ENCODE measurements at places on chromosomes 12 and 14.
A peak's percentile ranks its signal among the peaks of the same experiment; 100 is the strongest.

DNA sequence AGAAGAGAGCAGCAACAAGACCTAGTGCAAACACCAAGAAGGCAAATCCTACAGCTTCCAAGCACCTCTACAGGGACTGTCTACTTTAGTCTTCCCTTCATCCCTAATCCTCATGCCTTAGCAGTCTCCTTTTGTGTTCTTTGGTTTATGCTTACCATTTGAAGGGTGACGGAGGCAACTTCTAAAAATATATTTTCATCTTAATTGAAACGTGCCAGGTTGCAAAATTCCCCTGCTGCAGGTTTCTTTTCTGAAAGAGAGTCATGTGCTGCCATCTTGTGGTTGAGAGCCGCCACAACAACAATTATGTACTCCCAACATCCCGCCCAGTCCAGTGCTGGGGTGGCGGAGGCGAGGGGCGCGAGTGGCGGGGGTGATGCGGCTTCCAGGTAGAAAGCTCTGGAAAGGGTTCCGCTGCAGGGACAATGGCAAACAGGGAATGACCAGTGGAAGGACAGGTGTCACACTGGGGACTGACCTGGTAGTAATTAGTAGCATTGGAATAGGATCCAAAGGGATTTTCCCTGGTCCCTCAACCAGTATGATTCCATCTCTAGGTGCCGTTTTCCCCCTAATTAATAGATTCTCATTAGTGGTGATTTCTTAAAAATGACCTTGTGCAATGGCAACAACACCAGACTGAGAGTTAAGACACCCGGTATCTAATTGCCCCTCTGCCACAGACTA, 80.3 kb upstream of the GNG2 start:
- peak; percentile 55 for DNase-seq

GRCh38 chr14:77260631-77261030, 10.4 kb downstream of the NGB start:
- DNase-seq: peak; percentile 3

GRCh38 chr14:68945190-68945584, 33.9 kb downstream of the ACTN1 start:
- no peak for DNase-seq

DNA sequence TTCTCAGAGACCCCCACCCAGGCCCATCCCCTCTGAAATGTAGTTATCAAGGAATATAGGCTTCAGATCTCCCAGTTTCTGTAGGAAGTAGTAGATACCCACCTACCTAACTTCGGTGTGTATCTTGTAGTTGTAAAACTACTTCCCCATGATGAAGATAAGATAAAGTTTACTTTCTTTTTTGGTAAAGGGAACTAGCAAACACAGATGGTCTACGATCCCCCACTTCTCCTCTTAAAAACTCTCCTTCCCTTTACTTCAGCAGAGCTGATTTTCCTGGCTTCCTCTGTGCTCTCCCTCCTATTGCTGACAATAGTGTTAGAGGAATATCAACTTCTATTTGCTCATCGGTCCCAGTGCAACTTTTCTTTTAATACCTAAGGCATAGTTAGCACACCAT, 395.2 kb downstream of the RPL10L start:
- no peak for DNase-seq

- DNase-seq: no peak
Measured at GRCh38 chr12:76206677-76207072, 122.2 kb upstream of the NAP1L1 start.

DNA sequence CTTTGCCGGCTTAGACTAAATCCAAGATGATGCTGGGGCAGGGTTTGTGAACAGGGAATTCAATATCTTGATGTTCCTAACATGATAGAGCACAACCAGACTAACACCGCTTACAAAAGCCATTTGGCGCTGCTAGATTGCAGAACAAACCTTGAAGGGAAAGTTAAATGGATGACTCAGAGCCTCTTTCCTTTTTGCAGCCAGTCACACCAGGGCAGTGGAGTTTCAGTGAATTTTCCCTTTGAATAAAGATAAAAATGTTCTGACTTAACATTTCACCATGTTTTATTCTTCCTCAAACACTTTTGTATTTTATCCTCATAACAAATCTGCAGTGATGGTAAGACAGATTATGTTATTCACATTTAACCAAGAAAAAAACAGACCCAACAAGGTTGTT, 47.3 kb downstream of the PDE6H start:
- no peak for DNase-seq

DNA sequence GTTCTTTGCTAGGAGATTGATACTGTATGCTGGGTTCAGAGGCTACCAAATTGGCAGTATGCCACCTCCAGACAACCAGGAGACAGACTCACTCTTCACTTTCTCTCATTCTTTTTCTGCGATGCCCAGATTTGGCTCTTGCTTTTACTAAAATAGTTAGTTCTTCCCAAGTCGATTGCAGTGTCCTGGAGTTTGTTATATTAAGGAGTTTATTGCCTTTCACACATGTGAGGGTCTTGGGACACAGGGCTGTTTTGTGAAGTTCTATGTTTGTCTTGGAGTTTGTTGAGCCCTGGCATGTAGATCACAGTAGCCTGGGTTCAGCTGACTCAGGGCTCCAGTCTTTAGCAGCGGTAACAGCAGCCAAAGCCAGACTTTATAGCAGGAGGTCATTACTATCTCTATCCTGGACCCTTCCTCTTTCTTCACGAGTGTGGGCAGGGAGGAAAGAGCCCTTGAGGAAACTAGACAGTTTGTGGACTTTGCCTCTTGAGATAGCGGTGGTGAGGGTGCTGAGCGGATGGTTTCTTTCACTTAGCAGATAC, 1.6 kb downstream of the MLEC start:
- peak; percentile 39 for DNase-seq

- DNase-seq: no peak
Measured at GRCh38 chr12:40911676-40912075, 219.4 kb downstream of the CNTN1 start.

GRCh38 chr12:1936406-1937320, 18.2 kb upstream of the CACNA2D4 start:
- DNase-seq: peak; percentile 6

- DNase-seq: no peak
Measured at GRCh38 chr12:121490401-121491281, 90.2 kb downstream of the KDM2B start.

DNA sequence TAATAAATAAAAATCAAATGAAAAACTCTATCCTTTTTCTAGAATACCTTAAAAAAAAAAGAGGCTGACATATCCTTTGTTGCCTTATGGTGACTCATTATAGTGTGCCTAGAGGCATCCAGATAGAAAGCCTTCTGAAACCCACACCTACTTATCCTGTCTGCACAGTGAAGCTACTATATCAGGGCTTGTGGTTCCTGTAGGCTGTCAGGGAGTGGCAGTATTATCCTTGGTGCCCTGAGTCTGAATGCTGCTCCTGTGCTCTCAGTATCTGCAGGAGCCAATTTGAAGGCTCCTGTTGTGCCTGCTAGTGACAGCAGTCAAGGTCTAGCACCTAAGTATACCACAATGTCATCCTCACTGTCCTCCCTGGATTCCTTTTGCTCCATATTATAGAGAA, 168.4 kb upstream of the AVPR1A start:
- peak; percentile 92 for DNase-seq

GRCh38 chr12:76782526-76782925, 18.6 kb downstream of the ZDHHC17 start:
- DNase-seq: no peak

- peak; percentile 25 for DNase-seq
Measured at GRCh38 chr14:48970943-48971342, 615.2 kb downstream of the RPS29 start.

- no peak for DNase-seq
Measured at GRCh38 chr12:114272071-114272470, 133.9 kb downstream of the TBX5 start.

DNA sequence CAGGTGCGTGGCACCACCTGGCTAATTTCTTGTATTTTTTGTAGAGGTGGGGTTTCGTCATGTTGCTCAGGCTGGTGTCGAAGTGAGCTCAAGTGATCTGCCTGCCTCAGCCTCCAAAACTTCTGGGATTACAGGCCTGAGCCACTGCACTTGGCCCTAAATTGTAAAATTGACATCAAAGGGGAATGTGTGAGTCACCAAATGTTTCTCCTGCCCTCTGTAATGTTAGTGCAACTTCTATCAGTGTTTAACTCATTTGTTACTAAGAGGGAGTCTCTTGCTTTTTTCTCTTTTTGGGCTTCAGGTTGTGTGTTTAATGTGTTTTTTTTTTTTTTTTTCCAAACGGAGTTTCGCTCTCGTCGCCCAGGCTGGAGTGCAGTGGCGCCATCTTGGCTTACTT, 2.3 kb downstream of the TULP3 start:
- peak; percentile 84 for DNase-seq

- DNase-seq: no peak
Measured at GRCh38 chr14:95024380-95024779, 132.9 kb downstream of the DICER1 start.

DNA sequence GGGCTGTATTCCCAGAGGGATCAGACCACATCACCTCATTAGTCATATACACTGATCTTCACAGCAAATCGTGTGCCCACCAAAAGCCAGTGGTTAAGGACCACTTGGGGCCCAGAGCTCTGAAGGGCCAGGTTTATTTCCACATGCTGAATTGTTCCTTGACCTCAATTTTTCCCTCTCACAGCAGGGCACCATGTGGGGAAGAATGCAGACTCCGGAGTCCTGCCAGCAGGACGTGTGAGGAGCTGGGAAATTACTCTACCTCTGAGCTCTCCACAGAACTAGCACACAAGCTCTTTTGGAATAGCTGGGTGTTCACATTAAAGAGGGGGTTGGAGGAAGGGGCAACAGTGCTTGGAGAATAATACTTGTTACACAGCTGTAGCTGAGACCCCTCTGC, 57.6 kb upstream of the SEL1L start:
- DNase-seq: no peak

GRCh38 chr12:51947246-51947996, 4.1 kb upstream of the ACVR1B start:
- DNase-seq: no peak

GRCh38 chr14:87503711-87504110, 489.3 kb downstream of the GALC start:
- no peak for DNase-seq

DNA sequence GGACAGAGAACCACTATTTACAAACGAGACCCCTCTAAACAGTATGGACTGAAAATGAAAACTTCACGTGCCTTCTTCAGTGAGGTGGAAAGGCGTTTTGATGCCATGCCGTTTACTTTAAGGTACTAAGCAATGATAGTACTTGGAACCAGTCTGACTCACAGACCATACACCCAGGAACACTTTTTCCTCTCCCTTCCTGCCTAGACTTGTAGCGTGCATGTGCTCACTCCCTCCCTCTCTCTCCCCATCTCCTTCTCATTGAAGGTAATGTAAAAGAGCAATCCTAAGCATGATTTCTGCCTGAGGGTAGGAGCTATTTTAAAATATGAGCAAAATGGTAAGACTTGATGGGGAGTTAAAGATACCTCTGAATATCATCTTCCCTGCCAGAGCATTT, 5.9 kb upstream of the RPL41 start:
- no peak for DNase-seq

GRCh38 chr12:99619389-99620158, 28.0 kb upstream of the GARIN6 start:
- peak; percentile 46 for DNase-seq

GRCh38 chr14:105169776-105170655, 1.4 kb upstream of the JAG2 start:
- DNase-seq: no peak

GRCh38 chr12:12997156-12997555, 2.9 kb downstream of the HEBP1 start:
- DNase-seq: no peak

DNA sequence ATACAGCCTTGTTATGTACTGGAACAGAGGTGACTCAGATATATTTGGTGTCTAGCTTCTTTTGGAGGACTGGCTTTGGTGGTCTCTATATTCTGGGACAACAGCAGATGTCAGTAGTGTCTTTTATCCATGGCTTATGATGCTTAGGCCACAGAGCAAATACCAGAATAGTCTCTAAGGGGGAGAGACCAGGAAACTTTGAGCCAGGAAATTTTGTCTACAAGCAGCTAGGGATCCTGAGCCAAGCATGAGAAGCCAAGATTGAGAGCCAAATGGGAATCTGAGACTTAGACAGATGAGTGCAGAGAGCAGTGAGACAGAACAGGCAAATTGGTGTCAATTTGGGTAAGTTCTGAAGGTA, 28.4 kb upstream of the PTPRR start:
- DNase-seq: no peak

GRCh38 chr12:132077322-132078100, 66.6 kb downstream of the DDX51 start:
- DNase-seq: no peak

DNA sequence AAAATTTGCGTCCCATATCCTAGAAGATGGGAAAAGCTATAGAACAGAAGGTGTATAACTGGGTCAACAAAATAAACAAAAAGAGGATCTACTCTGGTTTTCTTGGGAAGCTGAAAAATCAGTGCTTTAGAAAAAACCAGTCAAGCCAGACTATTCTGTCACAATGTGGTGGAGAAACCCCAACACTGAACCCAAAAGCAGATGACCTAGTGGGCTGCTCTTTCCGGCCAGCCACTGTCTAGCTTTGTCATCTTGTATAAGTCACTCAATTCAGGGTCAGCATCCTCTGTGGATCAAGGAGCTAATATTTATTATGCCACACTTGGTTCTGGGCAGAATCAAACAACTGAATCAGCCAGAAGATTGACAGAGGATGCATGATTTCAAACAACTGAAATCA, 26.6 kb upstream of the TMCC3 start:
- no peak for DNase-seq

GRCh38 chr12:123973552-123974341, 732 bp downstream of the ZNF664 start:
- DNase-seq: peak; percentile 21

DNA sequence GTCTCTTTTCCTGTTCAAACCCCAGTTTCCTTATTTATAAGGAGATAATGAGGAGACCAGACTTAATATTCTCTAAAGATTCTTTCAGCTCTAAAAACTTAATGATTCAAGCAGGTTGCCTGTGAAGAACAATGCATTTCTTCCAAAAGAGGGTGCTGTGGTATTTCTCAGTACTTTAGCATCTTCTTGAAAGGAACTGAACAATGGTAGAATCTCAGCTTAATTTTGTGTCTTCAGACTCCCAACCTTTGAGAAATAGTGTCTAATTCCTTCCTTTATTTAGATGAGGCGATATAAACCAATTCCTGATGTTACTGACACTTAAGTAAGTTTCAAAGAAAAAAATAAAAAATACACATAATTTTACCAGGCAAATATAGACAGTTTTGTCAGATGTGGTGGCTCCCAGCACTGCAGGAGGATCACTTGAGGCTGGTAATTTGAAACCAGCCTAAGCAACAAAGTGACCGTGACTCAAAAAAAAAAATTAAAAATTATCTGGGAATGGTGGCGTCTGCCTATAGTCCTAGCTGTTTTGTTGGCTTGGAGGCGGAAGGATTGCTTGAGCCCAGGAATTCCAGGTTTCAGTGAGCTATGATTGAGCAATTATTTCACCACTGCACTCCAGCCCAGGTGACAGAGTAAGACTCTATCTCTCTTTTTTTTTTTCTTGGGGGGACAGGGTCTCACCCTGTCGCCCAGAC, 76.9 kb upstream of the PSMA6 start:
- peak; percentile 39 for DNase-seq

Data from RPMI7951 (cell line).